ENCODE measurements at places on chromosomes 3 and 15.

DNA sequence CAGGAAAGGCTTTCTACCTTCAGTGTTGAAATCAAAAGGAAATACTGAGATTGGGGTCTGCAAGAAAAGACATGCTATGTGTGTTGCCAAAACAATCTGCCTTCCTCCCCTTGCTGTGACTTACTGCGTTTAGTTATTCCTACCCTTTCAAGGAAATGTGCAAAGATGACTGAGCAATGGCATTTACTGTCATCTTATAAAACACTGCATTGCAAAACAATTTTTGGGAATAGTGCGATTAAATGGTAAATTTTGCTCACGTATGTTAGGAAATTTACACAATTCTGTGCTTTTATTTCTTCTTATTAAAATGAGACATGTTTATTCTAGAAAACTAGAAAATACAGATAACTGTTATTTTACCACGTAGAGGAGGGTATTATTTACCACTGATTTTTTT lies 45.8 kb downstream of the PDE8A start:
- no peak for DNase-seq

GRCh38 chr3:9781551-9781950 lies 10.7 kb downstream of the TADA3 start:
- no peak for DNase-seq

GRCh38 chr15:40843261-40843884 lies 475 bp upstream of the SPINT1 start:
- DNase-seq, result no peak

DNA sequence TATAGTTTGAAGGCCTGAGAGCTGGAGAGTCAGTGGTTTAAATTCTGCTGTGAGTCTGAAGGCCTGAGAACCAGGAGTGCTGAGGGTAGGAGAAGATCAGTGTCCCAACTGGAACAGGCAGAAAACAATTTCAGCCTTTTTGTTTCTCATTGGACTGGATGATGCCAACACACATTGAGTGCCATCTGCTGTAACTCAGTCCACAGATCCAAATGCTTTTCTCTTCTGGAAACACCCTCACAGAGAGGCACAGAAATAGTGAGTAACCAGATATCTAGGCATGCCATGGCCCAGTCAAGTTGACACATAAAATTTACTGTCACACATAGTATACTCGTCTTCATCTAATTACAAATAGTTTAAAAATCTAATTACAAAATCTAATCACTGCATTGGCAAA lies 100.8 kb downstream of the NEO1 start:
- no peak for DNase-seq

GRCh38 chr3:191328962-191329653 lies at the start of gene CCDC50:
CCDC50 (plus strand) TSS chr3:191329394; CDS start chr3:191329675, 281 bp downstream.
- DNase-seq, result peak; percentile 74

DNA sequence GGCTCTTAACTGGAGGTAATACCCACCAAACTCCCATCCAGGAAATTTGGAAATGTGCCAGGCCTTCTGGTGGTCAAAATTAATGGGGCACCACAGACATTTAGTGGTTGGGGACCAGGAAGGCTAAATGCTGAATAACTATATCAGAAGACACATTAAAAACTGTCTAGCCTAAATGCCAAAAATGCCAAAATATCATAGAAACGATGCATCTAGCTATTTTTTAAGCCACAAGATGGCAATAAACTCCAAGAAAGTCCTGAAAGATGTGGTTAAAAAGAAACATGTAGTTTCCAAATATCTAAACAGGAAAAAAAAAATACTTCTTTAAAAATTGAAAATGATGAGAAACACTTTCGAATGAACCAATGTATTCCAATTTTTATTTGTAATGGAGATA lies 19.9 kb downstream of the CCDC14 start:
- DNase-seq, result peak; percentile 3

Measured in SW 1271 (cell line).